ENCODE measurements at places on chromosomes 16 and 17.

DNA sequence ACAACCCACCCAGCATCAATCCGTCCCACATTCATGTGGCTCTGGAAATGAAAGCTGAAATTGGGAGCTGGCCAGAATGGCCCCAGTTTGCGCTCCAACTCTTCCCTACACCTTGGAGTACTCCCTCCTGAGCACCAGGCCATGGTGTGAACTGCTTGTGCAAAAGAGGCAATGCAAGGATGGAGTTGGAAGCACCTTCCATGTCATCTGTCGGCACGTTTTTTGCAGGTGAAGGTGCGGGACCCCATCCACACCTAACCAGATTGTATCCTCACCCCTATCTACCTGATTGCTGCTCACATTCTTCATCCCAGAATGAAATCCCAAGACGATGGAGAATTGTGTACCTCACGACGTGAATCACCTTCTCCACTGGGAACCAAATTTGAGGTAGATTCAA is 136.6 kb upstream of the WSB1 start:
- DNase-seq: no peak

- no peak for DNase-seq
Measured at GRCh38 chr17:42953669-42954068, 10.6 kb downstream of the AARSD1 start.

GRCh38 chr16:51149721-51150164 is 1.3 kb downstream of the SALL1 start:
- DNase-seq: no peak

- no peak for DNase-seq
Measured at GRCh38 chr16:85249418-85250146, 137.3 kb upstream of the CIBAR2 start.

GRCh38 chr16:73046202-73046848 is 1.6 kb downstream of the ZFHX3 start:
- no peak for DNase-seq

- DNase-seq: no peak
Measured at GRCh38 chr16:13322336-13322735, 420.9 kb downstream of the SHISA9 start.

- no peak for DNase-seq
Measured at GRCh38 chr17:27882162-27882840, 10.9 kb downstream of the LYRM9 start.

DNA sequence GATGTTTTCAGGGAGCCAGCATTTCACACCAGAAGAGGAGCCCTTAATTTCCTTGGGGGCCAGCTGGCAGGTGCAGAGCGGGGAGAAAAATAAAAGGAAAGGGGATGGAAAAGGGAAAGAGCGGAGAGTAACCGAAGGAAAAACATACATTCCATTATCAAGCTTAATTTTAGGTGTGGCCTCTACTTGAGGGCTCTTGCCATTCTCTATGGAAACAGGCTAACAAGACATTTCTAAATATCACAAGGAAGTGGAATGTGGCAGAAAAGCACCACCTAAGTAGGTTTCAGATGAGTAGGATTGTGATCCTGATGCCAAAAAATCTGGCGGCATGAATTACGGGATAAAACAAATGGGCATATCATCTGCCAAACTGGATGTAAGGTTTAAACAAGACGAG is 970 bp upstream of the DYNC1LI2 start:
- DNase-seq: no peak

DNA sequence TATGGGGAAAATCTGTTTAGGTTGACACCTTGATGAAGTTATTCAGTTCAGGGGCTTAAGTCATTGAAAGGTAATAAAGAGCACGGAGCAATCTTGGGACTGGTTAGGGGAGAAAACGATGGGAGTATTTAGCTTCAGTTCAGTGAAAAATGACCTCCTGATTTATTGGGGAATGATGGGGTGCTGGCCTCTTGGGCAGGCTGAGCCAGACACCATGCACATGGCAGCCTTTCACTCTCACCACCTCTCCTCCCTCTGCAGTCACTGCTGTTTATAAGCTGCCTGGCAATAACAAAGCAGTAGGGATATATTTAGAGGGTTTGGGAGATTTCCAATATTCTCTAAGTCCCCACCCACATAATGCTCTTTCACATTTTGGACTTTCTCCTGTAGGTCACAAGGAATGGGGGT is 140.5 kb upstream of the HS3ST2 start:
- no peak for DNase-seq

DNA sequence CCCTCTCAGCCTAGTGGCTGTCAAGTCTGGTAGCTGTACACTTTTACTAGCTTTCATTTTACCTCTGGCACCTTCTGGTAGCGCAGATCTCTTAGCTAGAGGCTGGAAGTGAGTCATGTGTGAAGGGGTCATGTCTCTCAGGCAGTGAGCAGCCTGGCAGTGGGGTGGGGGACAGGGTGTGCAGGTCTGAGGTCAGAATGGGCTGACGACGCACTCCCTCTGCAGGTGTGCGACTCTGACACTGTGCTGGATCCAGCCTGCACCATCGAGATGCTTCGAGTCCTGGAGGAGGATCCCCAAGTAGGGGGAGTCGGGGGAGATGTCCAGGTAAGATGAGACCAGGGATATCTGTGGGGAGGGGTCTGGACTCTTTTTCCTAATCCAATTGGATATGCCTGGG is 7.8 kb downstream of the HAS3 start:
- no peak for DNase-seq

DNA sequence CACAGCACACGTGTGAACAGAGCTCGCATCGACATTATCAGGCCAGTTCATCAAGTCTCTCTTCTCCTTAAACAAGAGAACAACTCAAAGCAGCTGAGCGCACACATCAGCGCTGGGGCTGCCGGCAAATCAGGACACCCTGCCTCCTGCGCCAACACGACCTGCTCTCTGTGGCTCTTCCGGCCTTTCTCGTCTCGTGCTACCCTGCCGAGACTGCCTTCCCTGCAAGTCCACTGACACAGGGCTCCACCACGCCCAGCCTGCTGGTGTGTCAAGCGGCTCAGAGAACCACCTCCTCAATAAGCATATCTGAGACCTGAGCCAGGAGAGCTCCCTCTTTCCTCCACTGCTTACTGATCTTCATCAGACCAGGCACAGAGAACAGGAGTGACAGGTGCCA is 96.9 kb downstream of the ZNF778 start:
- DNase-seq: no peak

DNA sequence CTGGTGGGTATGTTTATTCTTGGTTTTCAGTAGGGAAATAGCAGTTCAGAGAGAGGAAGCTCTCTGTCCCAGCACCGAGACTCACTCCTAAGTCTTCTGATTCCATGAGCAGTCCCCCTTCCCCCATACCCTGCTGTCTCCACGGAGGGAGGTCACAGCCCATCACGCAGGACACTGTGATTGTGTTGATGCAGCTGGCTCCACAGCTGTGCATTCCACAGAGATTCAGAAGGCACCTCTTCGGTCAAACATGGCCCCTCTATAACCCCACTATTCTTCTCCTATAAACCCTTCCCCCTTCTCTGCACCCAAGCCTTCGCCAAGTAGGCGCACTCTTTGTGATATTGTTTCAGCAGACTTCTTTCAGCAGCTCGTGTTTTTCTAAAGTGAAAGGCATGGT is 104.3 kb upstream of the HLF start:
- DNase-seq: no peak

GRCh38 chr16:79912592-79913310 is 312.2 kb upstream of the MAF start:
- DNase-seq: no peak

DNA sequence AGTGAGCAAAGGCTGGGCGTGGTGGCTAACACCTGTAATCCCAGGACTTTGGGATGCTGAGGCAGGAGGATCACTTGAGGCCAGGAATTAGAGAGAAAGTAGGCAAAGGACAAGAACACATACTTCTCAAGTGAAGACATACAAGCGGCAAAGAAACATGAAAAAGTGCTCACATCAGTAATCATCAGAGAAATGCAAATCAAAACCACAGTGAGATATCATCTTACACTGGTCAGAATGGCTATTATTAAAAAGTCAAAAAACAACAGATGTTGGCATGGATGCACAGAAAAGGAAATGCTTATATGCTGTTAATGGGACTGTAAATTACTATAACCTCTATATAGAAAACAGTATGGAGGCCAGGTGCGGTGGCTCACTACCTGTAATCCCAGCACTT is 12.2 kb upstream of the SLX4 start:
- no peak for DNase-seq

DNA sequence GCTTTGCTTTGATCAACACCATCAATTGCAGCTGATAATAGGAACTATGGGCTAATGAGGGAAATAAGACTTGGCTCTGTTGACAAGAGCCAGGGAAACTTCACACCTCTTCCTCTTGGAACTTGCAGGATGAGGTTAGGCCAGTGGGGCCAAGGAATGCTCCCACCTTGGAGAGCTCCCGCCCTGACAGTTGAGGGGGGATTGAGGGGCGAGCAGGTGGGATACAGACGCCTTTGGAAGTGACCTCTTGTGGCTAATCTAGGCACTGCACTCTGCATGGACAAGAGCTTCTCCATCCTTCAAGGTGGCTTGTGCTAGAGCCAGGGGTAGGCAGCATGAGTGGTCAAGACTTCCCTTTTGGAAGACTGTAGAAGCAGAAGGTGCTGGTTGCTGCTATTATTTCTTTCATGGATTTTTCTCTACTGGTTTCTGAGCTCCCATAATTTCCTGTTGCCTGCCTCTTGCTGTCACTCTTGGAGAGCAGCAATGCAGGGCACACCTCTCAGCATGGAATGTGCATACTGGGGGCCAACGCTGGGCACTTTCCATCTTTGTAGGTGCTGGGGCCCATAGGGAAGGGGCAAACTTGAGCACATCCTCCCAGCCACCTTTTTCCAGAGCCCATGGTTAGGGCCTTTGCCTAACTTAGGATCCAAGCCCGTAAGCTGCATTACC is 2.3 kb upstream of the PHF12 start:
- DNase-seq: peak; percentile 23

- DNase-seq: peak; percentile 64
Measured at GRCh38 chr17:40284085-40284713, 3.5 kb upstream of the CDC6 start.

- DNase-seq: no peak
Measured at GRCh38 chr17:9284884-9285283, 263.6 kb downstream of the NTN1 start.

DNA sequence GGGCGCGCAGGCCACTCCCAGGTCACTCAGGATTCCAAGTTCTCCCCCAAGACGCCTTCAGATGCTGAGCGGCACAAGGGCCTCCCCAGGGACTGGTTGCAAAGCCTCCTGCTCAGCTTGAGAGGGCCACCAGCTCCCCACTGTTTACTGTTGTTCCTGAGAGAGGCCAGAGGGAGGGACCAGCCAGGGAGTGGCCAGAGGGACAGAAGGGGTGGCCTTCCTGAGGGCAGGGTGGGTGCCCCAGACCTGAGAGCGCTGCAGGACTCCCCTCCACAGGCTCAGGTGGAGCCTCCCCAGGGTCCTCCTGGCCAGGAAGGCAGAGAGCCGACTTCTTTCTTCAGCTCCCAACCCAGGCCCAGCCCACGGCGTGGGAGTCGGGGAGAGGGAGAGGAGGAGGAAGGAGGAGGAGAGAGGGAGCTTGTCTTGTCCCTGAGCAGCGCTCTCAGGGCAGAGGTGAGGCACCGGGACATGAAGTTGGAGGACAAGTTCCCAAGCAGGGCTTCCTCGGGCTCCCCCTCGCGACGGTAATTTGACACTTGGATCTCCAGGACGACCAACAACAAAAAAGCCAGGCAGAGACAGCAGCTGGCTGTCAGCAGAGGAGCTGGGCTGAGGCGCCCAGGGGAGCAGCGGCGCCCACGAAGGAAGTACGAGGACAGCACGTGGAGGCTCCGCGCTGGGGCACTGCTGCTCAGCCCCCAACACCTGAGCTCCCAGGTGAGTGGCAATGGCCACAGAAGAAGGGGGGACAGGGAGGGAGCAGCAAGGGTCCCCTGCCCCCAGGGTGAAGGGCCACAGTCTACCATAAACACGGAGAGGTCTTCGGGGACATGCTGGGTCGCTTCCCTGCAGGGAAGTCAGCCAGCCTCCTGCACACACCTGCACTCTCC is 497 bp downstream of the SMIM5 start:
- DNase-seq: peak; percentile 79

- no peak for DNase-seq
Measured at GRCh38 chr17:21288571-21289017, 4.1 kb downstream of the MAP2K3 start.

DNA sequence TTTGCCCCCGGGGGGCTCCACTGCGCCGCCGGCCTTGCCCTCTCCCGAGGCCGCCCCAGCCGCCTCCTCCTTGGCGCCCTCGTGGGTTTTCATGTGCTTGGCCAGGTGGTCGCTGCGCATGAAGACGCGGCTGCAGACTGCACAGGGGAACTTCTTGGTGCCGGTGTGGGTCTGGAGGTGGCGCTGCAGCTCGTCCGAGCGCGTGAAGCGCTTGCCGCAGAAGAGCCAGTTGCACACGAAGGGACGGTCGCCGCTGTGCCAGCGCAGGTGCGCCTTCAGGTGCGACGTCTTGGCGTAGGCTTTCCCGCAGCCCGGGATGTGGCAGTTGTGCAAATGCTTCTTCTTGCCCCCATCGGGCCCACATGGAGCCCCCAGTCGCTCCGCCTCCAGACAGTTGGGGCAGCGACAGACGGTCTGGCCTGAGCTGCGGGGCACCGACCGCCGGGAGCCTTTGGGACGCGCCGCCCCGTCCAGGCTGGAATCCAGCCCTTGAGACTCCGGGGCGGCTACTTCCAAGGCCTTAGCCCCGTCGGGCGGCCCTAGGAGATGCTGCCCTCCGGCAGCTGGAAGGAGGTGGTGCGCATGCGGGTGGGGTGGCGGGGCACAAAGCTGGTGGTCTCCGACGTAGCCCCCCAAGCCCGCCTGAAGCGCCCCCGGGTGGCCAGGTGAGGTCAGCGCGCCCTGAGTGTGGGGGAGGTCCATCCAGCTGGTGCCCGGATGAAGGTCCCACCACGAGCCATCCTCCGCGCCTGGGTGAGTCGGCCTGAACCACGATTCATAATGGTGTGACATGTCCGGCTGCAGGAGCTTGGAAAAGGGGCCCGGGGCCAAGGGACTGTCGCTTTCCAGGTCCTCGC is 3.4 kb downstream of the SP6 start:
- DNase-seq: no peak

GRCh38 chr17:21774263-21774662 is 81.9 kb downstream of the KCNJ18 start:
- DNase-seq: no peak

- DNase-seq: no peak
Measured at GRCh38 chr16:82999711-83000110, 372.9 kb downstream of the CDH13 start.

- DNase-seq: no peak
Measured at GRCh38 chr16:81831722-81832126, 52.6 kb downstream of the PLCG2 start.

GRCh38 chr16:66227766-66228530 is 138.5 kb upstream of the CDH5 start:
- no peak for DNase-seq

- no peak for DNase-seq
Measured at GRCh38 chr17:69538795-69539194, 124.3 kb downstream of the MAP2K6 start.

- DNase-seq: peak; percentile 80
Measured at GRCh38 chr17:15257258-15257788, 7.8 kb downstream of the PMP22 start.

DNA sequence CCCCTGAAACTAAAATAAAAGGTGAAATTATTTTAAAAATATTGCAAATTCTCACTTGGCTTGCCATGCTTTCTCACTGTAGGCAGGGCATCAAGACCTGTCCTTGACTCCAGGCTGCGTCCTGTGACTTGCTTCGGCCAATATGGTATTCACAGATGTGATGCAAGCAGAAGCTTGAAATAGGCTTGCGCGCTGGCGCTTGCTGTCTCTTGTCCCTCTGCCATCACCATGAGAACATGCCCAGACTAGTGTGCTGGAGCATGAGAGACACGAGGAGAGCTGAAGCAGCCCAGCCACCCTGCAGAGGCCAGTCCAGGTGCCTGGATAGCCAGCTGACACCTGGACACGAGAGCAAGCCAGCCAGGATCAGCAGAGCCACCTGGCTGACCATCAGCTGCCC is 21.8 kb upstream of the ZKSCAN2 start:
- no peak for DNase-seq

- DNase-seq: no peak
Measured at GRCh38 chr17:68320943-68321555, 29.8 kb downstream of the ARSG start.

Data from foreskin melanocyte (primary cell).